ENCODE measurements at places on chromosomes 5 and 9.

DNA sequence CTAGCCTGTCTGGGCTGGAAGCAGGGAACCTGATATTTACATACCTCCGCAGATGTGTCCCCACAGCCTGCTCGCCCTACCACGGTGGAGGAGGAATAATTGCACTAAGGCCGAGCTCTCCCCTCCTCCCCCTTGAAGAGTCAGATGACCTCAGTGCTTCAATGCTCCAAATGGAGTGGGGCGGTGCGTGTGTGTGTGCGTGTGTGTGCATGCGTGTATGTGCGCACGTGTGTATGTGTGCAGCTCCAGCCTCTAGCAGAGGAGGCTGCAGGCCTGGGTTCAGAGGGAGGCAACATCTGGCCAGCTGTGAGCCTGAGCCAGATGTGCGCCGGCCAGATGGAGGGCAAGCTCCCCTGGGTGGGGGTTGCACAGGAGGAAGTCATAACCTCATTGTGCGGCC is 90.5 kb downstream of the NRG2 start:
- no peak for DNase-seq

- no peak for DNase-seq
These were observed 48.4 kb downstream of the YIPF5 start for GRCh38 chr5:144122081-144122480.

- DNase-seq: peak; percentile 35
These were observed 32.1 kb downstream of the MTMR12 start for GRCh38 chr5:32280656-32281081.

GRCh38 chr5:57824623-57825022 is 342.0 kb upstream of the ACTBL2 start:
- no peak for DNase-seq

DNA sequence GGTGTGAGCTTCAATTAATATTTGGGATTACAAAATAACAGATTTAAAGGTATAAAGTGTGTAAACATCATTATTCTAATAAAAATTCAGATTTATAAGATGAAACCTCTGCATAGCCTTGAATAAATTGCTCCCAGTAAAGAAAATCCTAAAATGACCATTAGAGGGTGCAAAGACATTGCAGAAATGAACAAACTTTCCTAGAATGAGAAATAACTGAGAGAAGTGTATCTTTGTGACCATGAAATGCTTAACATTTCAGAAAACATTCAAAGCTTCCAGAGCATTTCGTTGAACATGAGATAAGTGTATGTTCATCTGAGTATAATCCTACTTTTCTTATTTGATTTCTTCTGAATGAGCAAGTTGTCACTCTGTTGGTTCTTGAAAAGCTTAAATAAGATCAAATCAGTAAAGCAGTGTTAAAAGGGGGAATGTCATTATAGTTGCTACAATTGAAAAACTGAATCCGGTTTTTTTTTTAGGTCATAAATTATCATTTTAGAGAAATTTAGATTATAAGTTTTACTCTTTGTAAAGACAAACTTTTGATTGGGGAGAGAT is 24.7 kb upstream of the NUDT12 start:
- no peak for DNase-seq

DNA sequence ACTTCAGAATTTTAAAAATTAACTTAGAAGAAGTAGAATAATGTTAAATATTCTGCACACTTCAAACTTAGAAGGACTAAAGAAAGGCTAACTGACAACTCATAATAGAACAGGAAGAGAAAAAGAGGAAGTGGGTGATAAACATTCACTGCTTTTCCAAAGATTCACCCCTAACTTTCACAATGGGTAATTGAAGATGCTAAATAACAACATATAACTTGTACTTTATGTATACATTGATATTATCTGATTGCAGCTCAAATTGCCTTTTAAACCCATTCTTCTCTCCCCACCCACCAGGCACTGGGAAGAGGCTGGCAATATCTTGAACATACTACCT is 376.6 kb downstream of the EFNA5 start:
- no peak for DNase-seq

DNA sequence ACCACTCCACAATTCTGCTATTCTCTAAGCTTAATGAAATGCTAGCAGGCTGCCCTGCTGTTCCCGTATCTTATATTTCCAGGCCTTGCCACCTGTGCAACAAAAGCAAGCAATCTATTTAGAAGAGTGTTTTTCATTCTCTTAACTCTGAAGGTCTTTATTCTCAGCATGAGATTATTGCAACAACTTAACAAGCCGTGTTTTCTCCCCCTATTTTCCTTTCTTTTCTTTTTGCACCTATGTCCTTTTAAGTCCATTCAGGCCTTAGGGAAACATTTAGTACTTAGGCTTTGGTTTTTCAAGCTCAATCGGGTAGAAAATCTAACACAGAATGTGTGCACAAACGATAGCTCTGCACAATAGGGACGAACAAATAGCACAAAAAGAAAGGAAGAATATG is 89.6 kb upstream of the DMRTA1 start:
- no peak for DNase-seq

DNA sequence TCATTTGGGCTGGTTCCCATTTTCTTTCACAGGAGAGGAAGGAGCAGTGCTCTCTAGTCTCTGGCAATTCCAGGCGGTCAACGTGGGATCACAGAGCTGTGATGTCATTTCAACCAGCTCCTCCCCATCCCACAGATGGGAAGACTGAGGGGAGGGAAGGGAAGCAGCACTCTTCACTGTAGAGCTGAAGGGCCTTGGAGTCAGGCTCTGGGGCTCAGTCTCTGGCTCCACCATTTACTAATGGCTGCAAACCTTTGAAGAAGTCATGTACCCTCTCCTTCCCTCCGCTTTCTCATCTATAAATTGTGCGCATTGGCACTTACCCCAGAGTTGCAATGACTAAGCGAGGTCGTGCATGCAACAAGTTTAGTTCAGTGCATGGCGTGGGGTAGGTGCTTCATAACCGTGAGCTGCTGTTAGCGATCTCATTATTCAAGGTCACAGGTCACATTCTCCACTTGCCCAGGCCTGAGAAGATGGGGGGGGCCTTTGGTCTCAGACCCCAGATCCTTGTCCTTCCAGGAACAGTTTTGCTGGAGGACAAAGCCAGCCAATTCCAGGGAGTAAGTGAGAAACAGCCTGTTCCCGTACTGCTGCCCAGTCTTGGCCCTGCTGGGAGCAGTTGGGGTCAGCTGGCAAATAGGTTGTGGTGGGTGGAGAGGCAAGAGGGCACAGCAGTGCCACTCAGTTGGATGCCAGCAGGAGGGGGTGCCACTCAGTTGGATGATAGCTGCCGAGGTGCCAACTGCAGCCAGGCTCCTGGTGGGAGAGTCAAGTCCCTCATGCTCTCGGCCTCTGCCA is 136.7 kb downstream of the RGS3 start:
- no peak for DNase-seq

DNA sequence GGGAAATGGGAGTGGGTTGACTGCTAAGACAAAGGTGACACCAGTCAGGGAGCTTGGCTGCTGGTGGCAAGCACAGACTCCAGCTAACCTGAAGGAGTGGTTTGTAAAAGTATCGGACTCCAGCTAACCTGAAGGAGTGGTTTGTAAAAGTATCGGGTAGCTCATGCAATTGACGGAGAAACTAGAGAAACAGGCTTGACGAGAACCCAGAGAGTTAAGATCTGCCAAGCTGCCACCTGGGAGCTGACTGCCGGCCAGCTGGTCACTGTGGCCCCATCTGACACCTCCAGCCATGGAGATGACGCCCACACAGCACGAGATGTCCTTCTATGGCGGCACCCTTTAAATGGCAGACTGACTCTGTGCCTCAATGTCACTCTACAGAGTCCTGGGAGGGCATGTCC is 28.3 kb upstream of the CRB2 start:
- DNase-seq: no peak

DNA sequence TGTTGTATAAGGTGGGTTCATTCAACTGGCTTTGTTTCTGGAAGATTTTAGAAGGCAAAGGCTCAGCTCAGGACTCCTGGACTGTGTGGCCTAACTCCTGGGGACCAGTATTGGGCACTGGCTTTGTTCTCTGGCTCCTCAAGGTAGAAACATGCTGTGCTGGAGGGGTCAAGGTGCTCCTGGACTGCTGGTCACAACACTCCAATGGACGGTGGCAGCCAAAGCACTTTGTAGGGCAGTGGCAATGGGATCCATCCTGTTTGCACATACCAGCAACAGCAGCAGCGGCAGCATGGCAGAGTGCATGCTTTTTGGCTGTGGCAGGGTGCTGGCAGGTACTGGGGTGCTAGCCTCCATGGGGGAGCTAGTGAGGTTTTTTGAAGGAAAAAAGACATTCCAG is 65.3 kb downstream of the SLCO6A1 start:
- no peak for DNase-seq

- no peak for DNase-seq
These were observed 49.1 kb downstream of the LRSAM1 start for GRCh38 chr9:127500399-127500798.

DNA sequence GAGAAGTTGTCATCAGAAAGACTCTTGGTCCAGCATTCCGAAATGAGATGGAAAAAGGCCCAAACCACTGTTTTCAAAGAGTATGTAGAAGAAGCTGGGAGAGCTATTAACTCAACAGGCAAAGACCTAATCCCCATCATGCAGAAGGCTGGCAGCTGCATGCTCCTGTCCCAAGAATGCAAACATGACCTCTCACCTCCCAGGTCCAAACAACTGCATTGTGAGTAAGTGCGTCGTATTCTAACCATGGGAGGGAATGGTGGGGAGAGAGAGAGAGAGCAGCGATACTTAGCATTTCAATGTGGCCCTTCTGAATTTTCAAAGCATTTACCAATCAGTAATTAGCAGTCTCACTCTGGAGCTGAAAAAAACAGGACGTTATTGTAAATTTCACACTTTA is 27.6 kb downstream of the TRPC7 start:
- no peak for DNase-seq
